ENCODE measurements at places on chromosomes 3 and 15.

GRCh38 chr15:49857496-49858475 is 236.9 kb downstream of the DTWD1 start:
- no peak for DNase-seq

DNA sequence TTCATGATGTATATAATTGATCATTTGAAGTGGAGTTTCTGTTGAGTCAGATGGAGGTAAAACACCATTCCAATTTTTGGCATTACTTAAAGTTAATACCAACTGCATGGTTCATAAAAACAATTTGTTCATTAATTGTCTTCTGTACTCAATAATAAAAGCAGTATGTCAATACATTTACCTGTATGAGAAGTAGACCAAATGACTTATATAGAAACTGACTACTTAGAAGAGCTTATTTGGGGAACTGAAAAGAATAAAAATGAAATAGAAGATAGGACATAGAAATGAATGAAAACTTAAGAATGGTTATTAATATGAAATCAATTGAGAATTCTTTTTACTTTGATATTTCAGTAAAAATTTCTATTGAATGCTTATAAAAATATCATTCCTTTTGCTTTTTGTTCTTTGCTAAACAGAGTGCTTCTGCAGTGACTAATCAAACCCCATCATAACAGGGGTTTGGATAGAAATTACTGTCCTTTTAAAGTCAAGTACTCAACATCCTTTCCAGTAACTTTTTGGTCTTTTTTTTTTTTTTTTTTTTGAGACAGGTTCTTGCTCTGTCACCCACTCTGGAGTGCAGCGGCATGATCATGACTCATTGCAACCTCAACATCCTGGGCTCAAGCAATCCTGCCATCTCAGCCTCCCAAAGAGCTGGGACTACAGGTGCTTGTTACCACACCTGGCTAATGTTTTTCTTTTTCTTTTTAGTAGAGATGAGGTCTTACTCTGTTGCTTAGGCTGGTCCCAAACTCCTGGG is 6.5 kb upstream of the CRYBG3 start:
- DNase-seq = peak; percentile 28

GRCh38 chr3:10447527-10448260 is 57.7 kb downstream of the ATP2B2 start:
- no peak for DNase-seq

DNA sequence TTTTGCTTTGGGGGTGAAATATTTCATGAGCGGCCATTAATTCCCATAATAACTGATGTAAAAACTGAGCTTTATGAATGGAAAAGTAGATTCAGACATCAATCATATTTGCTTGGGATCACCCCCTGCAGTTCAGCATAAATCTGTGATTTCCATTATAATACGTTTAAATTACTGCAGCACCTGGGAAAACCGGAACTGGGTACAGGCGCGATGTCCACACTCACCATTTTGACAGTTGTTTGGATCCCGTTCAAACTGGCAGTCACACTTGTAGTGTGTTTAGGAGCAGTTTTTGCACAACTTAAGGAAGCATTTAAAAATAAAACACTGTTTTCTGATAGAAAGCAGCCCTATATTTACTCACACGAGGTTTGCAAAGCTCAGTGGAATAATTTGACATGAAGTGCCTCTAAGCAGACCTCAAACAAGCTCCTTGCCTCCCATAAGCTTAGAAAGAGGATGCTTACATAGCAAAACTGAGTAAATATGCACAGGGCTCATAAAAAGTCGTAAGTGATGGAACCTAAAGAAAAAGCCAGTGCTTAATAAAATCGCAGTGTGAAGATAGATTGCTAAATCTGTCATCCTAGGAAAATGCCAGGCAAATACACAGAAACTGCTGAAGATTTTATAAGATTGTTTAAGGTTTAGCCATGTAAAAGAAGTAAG is 377.6 kb downstream of the PTPRG start:
- DNase-seq = no peak

DNA sequence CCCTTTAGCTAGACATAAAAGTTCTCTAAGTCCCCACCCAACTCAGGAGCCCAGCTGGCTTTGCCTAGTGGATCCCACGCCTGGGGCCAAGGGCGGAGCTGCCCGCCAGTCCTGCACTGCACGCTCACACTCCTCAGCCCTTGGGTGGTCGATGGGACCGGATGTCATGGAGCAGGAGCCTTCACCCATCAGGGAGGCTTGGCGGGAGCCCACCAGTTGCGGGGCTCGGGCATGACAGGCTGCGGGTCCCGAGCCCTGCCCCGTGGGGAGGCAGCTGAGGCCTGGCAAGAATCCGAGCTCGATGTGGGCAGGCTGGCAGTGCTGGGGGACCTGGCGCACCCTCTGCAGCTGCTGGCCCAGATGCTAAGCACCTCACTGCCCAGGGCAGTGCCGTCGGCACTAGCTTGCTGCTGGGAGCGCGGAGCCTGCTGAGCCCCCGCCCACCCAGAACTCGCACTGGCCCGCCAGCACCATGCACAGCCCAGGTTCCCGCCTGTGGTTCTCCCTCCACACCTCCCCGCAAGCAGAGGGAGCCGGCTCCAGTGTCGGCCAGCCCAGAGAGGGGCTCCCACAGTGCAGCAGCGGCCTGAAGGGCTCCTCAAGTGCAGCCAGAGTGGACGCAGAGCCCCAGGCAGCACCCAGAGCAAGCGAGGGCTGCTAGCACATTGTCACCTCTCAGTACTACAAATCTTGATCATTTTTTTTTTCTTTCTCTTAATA is 391.4 kb upstream of the NDN start:
- DNase-seq = no peak

DNA sequence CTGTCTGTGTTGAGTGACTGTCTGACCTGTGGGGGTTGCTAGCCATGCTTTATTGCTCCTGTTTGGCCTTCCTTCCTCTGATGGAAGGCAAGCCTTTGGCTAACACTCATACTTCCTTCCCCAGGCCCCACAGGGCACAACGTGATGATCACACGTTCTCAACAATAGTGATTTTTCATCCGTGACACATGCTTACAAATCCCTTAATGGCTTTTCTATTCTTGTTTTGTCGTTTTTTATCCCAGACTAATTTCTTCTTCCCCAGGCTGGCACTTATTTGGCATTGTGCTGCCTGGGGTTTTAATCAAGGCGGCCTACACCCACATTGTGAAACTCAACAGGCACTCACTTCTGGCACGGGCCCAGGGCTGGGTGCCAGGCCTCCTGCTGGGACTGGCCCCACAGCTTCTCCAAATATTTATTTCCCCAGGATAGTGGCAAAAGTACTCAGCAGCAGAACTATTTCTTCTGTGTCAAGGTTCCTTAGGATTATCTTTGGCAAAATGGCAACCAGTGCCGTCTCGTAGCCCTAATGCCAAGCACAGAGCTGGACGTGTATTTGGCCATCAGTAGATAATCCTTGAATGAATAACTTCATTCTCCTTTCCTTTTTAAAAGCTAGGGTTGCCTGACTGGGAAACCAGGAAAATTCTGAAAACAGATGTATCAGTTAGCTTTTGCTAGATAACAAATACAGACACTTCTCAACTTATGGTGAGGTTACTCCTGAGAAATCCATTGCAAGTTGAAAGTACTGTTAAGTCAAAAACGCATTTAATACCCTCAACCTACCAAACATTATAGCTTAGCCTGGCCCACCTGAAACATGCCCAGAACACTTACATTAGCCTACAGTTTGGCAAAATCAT is 30.6 kb downstream of the CMTM7 start:
- DNase-seq = no peak

DNA sequence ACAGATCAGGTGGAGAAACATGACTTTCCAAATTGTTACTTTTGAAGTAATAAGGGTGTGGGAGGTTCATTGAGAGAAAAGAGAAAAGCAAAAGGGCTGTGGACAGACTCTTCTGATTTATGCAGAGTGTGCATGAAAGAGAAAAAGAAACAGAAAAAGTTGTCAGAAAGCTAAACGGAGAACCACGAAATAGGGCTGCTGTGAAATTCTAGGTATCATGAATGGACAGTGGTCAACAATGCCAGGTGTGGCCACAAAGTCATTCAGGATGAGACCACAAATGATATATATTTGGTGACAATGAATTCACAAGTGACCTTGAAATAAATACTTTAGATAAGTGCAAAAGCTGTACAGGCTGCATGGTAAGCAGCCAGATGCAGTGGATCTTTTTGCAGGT is 170.1 kb downstream of the IL5RA start:
- DNase-seq = no peak

GRCh38 chr15:29560896-29561295 is 261.4 kb downstream of the TJP1 start:
- DNase-seq = no peak

DNA sequence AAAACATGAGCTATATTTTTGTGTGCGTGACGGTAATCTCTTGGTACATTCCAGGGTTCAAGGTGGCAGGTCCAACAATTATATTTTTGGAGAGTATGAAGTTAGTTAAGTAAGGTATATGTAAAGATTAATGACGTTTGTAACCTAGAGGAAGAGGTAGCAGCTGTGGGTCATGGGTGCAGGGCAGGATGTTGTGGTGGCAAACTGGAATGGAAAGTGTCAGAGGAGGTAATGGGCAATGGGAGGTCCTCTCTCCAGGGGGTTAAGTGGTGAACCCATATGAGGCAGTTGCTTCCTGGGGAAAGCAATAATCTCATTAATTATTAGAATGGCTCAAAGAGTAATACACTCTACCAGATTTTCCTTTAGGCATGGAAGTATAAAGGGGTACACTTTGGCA is 1.0 kb upstream of the CD200R1L start:
- DNase-seq = peak; percentile 31

- DNase-seq = no peak
These were observed 27.6 kb downstream of the SLC28A1 start for GRCh38 chr15:84911879-84912660.

GRCh38 chr3:156404217-156404616 is 150.7 kb downstream of the SSR3 start:
- no peak for DNase-seq

GRCh38 chr3:79521221-79521848 is 246.5 kb downstream of the ROBO1 start:
- no peak for DNase-seq

DNA sequence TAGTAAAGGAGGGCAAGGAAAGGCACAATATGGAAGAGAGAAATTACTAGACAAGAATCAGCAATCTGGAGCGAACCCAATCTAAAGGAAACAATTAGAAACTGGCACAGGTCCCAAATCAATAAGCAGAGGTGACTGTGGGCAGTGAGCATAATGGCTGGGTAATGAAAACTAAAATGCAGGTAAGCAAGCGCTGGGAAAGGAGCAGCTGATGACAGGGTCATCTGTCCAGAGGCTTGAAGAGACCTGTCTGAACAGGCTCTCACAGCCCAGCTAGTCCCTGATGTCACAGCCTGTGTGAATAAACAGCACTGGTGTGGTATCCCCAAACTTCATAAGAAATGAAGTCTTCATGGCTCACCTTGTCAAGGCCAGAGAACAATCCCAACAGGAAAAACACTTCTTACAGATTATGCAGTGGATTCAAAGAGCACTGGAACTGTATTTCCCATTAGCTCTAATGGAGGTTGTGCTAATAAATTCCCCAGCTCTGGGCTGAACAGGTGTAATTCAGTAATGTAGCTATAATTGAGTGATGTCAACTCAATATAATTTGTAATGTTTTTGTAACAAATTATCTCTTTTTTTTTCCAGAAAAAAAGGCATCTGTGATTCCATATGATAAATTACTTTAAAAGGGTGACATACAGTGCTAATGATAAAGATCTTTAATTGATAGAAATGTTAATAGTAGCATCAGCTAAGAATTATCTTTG is 197.3 kb downstream of the FHIT start:
- no peak for DNase-seq

- DNase-seq = no peak
These were observed 13.8 kb downstream of the RIOX2 start for GRCh38 chr3:97958396-97958795.

- DNase-seq = peak; percentile 43
These were observed 193.5 kb downstream of the FOXP1 start for GRCh38 chr3:71389911-71390573.

DNA sequence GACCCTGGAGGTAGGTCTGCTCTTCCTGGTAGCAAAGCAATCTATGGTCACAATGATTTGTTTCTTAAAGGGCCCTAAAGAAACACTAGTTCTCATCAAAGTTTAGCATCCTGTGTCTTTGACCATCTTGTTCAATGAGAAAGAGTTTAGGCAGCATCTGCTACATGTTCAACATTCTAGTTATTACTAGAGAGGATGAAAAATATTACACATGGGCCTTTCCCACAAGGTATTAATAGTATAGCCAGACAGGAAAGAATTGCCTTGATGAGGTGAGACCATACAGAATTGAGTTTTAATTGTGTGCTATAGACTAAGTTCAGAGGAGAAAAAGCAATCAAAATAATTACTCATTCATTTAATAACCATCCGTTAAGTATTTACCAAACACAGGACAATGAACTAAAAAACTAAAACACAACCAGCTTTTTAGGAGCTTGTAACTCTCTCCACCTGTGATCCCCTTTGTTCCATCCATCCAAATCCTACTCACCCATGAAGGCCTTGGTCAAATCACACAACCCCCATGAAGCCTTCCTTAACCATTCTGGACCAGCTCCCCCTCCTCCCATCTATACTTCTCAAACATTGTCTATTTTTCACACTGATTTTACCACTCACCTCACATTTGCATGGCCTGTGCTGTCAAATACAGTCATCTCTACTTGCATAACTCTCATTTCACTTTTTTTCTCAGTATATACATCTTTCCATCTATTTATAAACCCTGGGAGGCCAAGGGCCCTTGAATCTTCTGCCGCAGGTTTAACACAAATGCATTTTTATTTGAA is 122.9 kb downstream of the RORA start:
- no peak for DNase-seq

DNA sequence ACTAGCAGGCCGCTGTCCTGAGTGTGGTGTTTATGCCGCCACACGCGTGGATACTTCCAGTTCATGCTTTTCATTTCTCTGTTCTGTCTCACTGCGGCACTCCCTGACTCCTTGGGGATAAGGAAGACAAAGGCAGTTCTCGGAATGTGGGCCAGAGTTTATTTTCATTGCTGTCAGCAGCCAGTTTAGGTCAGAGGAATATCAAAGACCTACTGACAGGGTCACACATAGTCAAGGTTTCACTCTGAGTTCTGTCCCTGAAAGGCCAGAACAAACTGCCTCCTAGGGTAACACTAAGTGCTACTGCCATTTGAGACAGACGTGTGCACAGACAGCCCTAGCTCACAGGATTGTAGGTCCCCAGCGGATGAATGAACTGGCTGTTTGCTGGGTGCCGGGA is 27.3 kb upstream of the SPTBN5 start:
- no peak for DNase-seq

GRCh38 chr15:29682361-29682760 is 139.9 kb downstream of the TJP1 start:
- DNase-seq = no peak

- DNase-seq = peak; percentile 19
These were observed 510.1 kb upstream of the CFAP20DC start for GRCh38 chr3:59559721-59560435.

GRCh38 chr3:36911990-36912804 is 32.7 kb downstream of the TRANK1 start:
- peak; percentile 30 for DNase-seq

GRCh38 chr3:123834631-123835030 is 49.5 kb downstream of the MYLK start:
- DNase-seq = no peak

GRCh38 chr3:123663977-123664376 is 79.1 kb upstream of the HACD2 start:
- no peak for DNase-seq
